ENCODE measurements at places on chromosomes 2 and 18. TPM values are rescaled to one million over a fixed set of nuclear protein-coding genes. Genes with fewer than 3 reads are reported as not detected.

DNA sequence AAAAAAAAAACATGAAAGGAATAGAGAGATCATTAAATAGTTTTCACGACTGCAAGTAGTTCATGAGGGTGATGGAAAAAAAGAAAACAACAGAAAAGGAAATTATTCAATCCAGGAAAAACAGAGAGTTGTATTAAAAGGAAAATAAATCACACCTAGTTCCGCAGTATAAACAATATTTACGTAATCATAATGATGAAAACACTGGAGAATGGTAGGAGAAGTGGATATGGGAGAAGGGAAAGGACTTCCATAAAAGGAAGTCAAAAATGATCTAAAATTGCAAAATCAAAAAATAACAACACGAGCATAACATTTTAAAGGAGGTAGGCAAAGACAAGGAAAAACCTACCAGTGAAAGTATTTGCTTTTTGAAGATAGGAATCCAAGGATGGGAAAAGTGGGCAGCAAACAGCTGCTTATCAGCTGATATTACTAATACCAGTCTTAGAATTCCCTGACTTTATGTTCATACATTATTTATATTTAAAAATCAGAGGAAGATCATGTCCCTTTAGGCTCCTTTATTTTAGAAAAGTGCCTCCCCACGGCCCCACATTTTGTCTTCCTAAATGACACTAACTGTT is 160.8 kb downstream of the NBAS start:
- DNase-seq = no peak

DNA sequence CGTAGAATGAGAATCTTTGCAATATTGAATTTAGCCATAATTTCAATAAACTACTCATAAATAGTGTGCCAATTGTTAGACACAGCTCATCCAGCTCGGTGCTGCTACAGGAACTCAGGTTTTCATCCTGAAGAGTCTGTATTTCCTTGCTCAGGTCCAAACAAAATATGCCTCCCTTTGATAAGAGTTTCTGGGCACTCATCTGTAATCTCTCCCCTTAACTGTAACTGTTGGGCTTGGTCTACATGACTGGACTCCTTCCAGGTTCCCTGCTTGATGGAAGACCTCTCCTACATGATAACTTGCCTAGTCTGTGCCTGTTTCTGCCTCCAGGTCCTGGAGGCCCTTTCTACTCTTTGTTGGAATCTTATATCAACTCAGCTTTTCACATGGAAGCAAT is 57.9 kb downstream of the GCA start:
- no peak for DNase-seq

GRCh38 chr2:119428488-119429224 is 3.0 kb upstream of the TMEM37 start:
- DNase-seq = no peak

GRCh38 chr2:23327887-23328286 is 57.1 kb upstream of the KLHL29 start:
- DNase-seq = no peak

- no peak for DNase-seq
Observed at GRCh38 chr2:122831649-122832048, 1076.2 kb downstream of the TSN start.

DNA sequence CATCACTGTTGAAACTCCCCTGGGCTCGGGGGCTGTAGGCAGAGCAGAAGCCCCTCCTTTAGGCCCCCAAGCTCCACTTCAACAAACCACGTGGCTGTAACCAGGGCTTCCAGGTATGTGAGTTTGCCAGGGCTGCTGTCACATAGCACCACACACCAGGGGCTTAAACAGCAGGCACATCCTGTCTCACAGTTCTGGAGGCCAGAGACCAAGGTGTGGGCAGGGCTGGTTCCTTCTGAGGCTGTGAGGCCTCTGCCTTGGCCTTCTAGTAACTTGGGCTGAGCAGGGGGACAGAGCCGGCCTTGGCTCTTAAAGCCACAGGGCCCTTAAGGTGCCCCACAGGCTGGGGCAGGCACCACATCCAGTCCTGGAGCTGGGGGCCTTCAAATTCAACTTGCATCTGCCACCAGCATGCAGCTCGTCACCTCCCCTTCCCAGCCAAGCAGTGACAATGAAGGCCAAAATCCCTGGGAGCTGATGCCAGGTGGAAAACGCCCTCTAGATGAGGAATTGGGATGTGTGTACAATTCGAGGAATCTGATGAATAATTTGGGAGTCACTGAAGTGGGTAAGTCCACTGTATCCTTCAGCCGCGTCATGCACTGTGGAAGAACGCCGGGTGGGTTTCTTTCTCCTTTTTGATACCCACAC is 104.2 kb upstream of the ODC1 start:
- no peak for DNase-seq

DNA sequence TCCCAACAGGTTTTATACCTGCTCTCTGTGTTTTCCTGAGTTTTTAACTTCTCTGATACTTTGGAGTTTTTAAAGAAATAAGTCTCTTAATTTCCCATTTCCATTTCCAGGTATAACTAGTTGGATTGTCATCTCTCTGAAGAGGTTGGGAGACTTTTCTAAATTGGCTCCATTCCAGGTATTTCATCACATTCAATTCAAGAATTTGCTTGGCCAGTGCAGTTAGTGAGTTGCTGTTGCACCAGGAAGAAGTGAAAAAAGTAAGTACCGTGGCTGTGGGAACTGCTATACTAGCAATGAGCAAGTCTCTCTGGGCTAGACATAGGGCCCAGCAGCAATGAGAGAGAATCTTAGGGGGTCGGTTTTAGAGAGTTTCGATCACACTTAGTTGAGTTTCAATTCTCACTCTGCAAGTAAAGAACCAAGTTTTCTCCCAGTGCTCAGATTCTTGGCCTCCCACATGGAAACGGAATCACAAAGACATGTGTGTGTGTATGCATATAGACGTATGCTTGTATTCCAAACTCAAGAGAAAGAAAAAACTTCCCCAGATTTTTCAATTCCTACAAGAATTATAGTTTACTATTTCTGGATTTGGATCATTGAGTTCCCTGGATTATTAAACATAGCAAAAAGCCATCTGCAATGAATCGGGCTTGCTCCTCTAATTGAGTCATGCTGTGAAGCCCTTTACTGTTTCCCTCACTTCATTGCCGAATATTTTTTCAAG is 894.4 kb downstream of the BCL11A start:
- no peak for DNase-seq

DNA sequence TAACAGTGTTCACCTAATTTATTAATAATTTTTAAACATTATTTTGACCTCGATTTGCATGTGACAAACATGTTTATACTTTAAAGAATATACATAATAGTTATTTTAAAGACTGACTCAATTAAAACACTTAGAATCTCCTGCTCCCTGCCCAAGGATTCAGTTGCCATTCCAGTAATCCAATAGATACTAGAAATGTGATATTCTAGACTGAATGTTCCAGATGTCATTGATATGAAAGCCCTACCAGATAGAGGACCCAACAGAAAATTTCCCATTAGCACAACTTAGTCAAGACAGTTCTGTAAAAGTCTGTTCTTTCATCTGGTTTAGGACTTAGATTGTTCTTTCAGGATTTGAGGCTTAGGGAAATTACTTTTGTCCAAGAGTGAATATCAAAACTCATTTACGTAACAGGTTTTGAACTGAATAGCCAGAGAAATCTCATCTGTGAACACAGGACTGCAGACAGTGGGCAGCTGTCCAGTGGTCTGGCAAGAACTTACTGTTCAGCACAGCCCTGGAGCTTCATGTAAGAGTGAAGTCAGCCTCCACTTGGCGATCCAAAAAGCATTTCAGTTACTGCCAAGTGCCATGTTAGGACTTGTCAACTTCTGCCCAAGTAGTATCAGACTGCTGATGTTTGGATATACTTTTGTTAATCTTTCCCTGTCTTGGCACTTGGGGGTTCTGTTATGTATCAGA is 77.5 kb downstream of the OSBPL6 start:
- no peak for DNase-seq

- DNase-seq = no peak
Observed at GRCh38 chr18:75208836-75209128, 157 bp downstream of the PTGR3 start.

- peak; percentile 71 for DNase-seq
Observed at GRCh38 chr2:168247341-168248261, at the start of gene STK39. TSS of gene STK39 (minus strand) at chr2:168247595. CDS start at chr2:168247435, 160 bp downstream.

- DNase-seq = no peak
Observed at GRCh38 chr2:20509770-20510490, 63.1 kb downstream of the RHOB start.

DNA sequence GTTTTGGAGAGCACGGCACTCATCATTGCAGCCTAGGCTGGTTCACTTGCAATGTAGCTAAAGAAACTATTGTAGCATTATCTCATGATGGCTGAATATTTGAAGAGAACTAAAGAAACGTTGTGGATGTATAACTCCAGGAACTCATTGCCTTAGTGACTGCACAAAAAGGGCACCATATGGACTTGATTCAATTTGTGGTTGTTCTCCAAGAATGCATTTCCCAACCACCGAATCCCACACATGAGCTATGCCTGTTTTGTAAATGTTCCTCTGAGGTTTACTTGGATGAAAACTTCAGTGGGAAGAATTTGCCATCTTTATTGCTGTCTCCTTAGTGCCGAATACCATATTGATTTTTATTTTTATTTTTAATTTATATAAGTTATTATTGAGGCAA is 43.5 kb downstream of the DOK6 start:
- no peak for DNase-seq

GRCh38 chr2:110105608-110106467 is 9.8 kb downstream of the MALL start:
- DNase-seq = no peak

GRCh38 chr2:9644603-9645002 is 13.8 kb upstream of the YWHAQ start:
- DNase-seq = no peak

- peak; percentile 4 for DNase-seq
Observed at GRCh38 chr2:98346311-98347236, at the start of gene CNGA3. TSS of gene CNGA3 (plus strand) at chr2:98346456. CDS start at chr2:98369976, 23,520 bp downstream.

DNA sequence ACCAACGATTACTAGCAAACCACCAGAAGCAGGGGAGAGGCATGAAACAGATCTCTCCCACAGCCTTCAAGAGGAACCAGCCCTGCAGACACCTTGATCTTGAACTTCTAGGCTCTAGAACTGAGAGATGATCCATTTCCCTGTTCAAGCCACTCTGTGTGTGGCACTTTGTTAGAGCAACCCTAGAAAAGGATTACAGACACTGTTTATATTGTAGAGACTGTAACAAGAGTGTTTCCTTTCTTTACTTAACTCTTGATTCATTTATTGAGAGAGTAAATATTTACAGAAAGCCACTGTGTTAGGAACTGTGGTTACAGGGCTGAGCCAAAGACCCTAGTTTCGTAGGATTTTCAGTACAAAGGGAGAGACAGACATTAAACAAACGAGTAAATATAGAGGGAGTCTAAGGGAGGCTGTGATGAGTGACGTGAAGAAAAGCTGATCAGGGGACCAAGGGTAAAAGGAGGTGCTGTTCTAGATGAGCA is 10.9 kb downstream of the CCDC68 start:
- DNase-seq = no peak

- no peak for DNase-seq
Observed at GRCh38 chr2:2848621-2849333, 517.7 kb upstream of the MYT1L start.

DNA sequence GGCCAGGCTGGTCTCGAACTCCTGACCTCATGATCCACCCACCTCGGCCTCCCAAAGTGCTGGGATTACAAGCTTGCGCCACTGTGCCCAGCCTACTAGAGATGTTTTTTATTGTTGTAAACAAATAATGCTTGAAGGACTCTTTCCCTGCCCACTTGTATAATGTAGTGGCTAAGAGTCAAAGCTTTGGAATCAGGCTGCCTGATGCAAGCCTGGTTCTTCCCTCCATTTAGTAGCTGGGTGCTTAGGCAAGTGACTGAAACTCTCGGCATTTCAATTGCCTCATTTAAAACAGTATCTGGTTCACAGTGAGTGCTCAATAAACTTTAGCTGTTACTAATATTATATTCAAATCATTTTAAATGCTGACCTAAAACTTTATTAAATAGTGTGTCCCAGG is 264.0 kb upstream of the FBXO11 start:
- no peak for DNase-seq

DNA sequence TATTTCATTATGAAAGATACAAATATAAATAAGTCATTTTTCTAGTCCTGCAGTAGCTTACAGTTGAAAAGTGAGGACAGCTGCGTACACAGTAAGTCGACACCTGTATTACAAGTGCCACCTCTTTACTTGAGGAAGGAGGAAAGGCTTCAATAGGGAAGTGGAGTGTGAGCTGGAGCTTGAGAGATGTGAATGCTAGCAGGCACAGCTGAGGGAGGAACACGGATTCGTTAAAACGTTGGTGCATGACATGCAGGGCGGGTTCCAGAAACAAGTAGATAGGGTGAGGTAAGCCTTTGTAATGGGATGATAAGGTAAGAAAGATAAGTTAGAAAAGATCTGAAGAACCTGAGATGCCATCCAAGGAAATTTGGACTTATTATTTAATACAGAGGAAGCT is 98.1 kb upstream of the CSRNP3 start:
- DNase-seq = no peak

DNA sequence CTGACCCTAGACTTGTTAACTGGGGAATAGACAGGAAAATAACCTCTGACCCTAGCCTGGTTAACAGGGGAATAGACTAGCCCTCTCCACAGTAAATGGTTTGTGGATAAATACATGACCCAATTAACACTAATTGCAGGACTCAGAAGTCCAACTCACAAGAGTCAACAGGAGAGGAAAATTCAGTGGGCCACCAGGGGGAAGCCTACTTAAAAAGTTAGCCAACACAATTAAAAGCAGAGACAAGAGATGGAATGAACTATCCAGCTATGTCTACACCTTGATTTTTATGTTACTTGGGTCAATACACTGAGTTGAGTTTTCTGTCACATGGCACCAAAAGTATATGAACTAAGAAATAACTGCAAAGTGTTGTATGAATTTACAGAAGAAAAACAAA is 158.8 kb upstream of the SLC39A10 start:
- peak; percentile 34 for DNase-seq

DNA sequence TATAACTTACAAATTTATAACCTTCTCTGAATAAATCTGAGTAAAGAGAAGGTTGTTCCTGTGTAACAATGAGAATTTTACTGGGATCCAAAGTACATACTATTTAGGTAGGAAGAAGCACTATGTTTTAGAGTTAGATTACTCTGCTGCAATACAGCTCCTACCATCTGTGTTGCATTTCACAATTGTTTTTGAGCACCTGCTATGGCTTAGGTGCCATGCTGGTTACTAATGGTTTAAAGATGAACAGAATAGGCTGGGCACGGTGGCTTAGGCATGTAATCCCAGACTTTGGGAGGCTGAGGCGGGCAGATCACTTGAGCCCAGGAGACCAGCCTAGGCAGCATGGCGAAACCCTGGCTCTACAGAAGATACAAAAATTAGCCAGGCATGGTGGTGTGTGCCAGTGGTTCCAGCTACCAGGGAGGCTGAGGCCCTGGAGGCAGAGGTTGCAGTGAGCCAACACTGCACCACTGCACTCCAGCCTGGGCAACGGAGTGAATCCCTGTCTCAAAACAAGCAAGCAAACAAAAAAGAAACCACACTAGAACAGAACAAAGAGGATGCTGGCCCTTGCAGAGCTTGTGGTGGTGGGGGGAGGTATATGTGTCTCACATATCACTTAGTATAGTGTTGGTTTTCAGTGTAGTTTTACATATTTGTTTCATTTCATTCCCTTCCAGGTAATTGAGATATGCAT is 56.7 kb downstream of the SPTBN1 start:
- peak; percentile 11 for DNase-seq

Gene DCDC2C
- total RNA-seq = 0.38 TPM

Gene MYOM1
- total RNA-seq = 1.1 TPM

Gene MTCL1
- 11.0 TPM for total RNA-seq

Gene UNC80
- 0.38 TPM for total RNA-seq

Gene GALNT3
- 2.6 TPM for total RNA-seq

Gene SPHKAP
- total RNA-seq = 1.4 TPM

Gene NYAP2
- 0.05 TPM for total RNA-seq
